ENCODE measurements at places on chromosomes 1 and 21. TPM values are rescaled to one million over a fixed set of nuclear protein-coding genes. Genes with fewer than 3 reads are reported as not detected.

Gene GPATCH2
- 13.3 TPM for total RNA-seq

Gene TXLNA
- total RNA-seq, result 65.8 TPM

Gene CD1C
- total RNA-seq, result not detected

Gene KRTAP10-9
- total RNA-seq, result not detected

Gene GNG12
- total RNA-seq, result 101 TPM

Gene WLS
- 171 TPM for total RNA-seq

Gene SLC30A10
- total RNA-seq, result not detected

Gene SDE2
- 26.1 TPM for total RNA-seq

Gene LCE2A
- total RNA-seq, result not detected

Gene USH2A
- total RNA-seq, result 0.02 TPM

Gene OR2AK2
- not detected for total RNA-seq

Gene NUDT4B
- total RNA-seq, result 1.2 TPM

Gene CXADR
- 30.6 TPM for total RNA-seq

Gene CENPF
- total RNA-seq, result 22.9 TPM

Gene KRTAP19-5
- not detected for total RNA-seq

Gene CYP4Z1
- total RNA-seq, result not detected

Gene SLC1A7
- not detected for total RNA-seq

Gene CAMSAP2
- 45.6 TPM for total RNA-seq

Gene HRNR
- total RNA-seq, result not detected

Gene GABRD
- not detected for total RNA-seq

Gene C1orf21
- 15.1 TPM for total RNA-seq

Gene UMODL1
- total RNA-seq, result 0.10 TPM

Gene LRRC53
- total RNA-seq, result not detected

Gene MXRA8
- 139 TPM for total RNA-seq

Gene CA6
- total RNA-seq, result not detected

Gene PKLR
- not detected for total RNA-seq

Gene HTR6
- not detected for total RNA-seq

Gene CFAP107
- total RNA-seq, result not detected

Gene RSPH1
- total RNA-seq, result 0.43 TPM

Gene DMRTA2
- not detected for total RNA-seq

Gene SAMSN1
- total RNA-seq, result not detected

Gene HHIPL2
- total RNA-seq, result 0.50 TPM

Gene LCE2B
- not detected for total RNA-seq

Gene ZNF648
- not detected for total RNA-seq

Gene HUNK
- total RNA-seq, result 0.34 TPM

Gene CD2
- total RNA-seq, result 0.14 TPM

Gene SLC44A3
- total RNA-seq, result 4.7 TPM

Gene HES5
- 0.22 TPM for total RNA-seq

Gene TMPRSS3
- not detected for total RNA-seq

Gene GPATCH3
- total RNA-seq, result 13.7 TPM

Gene RGSL1
- not detected for total RNA-seq

Gene UBXN10
- 0.09 TPM for total RNA-seq

Gene CD52
- not detected for total RNA-seq

Gene CDK11B
- 23.4 TPM for total RNA-seq

Gene OR2L2
- total RNA-seq, result not detected

Gene OR6N1
- total RNA-seq, result not detected

All from astrocyte (in vitro differentiated cells and primary cell).